WTC11 (cell line): ENCODE measurements at places on chromosomes 1 and 21. TPM values are rescaled to one million over a fixed set of nuclear protein-coding genes. Genes with fewer than 3 reads are reported as not detected.

KRTAP21-1 gene
- not detected in 3 replicates for total RNA-seq

LMX1A gene
- total RNA-seq, result not detected in 3 replicates

SPRR2A gene
- total RNA-seq, result not detected in 3 replicates

GPR3 gene
- total RNA-seq, result 7.8 to 12.4 TPM (median 7.8 TPM) in 3 replicates

ZRANB2 gene
- 77.3 to 85.8 TPM (median 80.1 TPM) in 3 replicates for total RNA-seq

RYR2 gene
- 5.9 to 7.9 TPM (median 6.0 TPM) in 3 replicates for total RNA-seq

REN gene
- total RNA-seq, result not detected in 3 replicates

NCF2 gene
- 0.25 to 0.52 TPM (median 0.41 TPM) in 3 replicates for total RNA-seq

- no peak for DNase-seq
- no peaks in the 10 kb centered on the region; the same call in 1 of the 2 replicates for H3K36me3 ChIP-seq
- H3K27ac ChIP-seq, result no peak overlapping the region
- no peak overlapping the region for H3K4me3 ChIP-seq
Measured at GRCh38 chr1:213484333-213484732, 433.3 kb downstream of the RPS6KC1 start.

DNA sequence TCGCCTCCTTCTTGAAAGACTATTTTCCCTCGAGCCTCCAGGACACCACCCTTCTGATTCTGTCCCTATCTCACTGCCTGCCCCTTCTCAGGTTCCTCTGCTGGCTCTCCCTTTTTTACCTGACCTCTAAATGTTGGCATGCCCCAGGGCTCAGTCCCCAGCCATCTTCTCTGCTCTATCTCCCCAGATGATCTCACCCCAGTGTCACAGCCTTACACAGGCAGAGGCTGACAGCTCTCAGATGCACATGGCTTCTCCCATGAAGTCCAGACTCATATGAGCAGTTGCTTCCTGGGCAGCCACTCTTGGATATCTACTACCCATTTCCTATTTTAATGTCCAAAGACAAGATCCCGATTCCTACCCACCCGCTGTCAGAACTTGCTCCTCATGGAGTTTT, 37.5 kb downstream of the RXRG start:
- H3K4me3 ChIP-seq, result no peak overlapping the region
- no peak for DNase-seq
- no peaks in the 10 kb centered on the region for H3K36me3 ChIP-seq
- H3K27me3 ChIP-seq, result no peaks in the 10 kb centered on the region; the same call in 1 of the 2 replicates
- no peaks in the 10 kb centered on the region for H3K4me1 ChIP-seq

DNA sequence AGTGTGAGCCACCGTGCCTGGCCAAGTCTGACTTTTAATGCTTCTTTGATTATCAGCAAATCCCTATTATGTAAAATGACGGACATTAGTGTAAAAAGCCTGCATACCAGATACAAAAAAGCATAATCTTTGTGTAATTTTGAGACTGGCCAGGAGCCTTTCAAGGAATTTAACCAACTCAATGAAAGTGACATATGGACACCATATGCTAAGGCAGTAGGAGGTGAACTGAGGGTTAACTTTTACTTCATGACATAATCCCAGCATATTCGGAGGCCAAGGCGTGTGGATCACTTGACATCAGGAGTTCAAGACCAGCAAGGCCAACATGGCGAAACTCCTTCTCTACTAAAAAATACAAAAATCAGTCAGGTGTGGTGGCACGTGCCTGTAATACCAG, 94.6 kb downstream of the EIF4G3 start:
- peak overlapping the region; percentile 69; the same call in 1 of the 2 replicates for H3K27ac ChIP-seq
- DNase-seq, result no peak
- no peak overlapping the region for H3K4me3 ChIP-seq
- peaks cover 4% of the 10 kb centered on the region for H3K4me1 ChIP-seq

DNA sequence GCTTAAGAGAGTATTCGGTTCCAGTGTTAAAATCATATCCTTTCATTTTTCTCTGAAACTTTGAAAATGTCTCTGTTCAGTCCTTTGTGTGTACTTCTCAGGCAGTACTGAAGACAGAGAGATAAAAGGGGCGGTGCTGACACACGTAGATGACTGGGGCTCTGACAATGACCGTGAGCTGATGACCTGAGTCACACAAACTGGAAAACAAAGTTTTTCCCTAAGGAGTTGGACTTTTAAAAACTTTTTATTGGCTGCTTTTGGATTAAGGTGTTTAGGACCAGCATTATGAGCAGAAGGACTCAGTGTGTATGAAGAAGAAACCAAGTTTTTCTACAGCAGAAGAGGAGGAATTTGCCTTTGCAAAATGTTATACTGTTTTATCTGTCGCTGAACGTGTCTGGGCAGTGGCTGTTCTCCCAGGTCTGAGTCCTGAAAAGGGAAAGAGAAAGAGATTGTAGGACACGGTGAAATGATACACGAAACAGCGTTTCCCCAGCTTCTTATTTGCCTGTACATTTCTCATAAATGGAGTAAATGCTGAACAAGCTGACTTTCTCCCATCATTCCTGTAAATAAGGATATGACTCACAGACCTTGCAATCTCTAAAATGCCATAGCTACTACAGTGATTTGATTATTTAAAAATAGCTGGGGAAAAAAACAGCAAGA, 51.5 kb downstream of the MAP3K7CL start:
- DNase-seq, result no peak
- no peak overlapping the region for H3K27ac ChIP-seq
- H3K36me3 ChIP-seq, result no peaks in the 10 kb centered on the region
- no peak overlapping the region for H3K4me3 ChIP-seq

- no peak overlapping the region for H3K4me3 ChIP-seq
- peaks cover 8% of the 10 kb centered on the region for H3K27me3 ChIP-seq
- H3K4me1 ChIP-seq, result peaks cover 3% of the 10 kb centered on the region; the same call in 1 of the 2 replicates
- DNase-seq, result no peak
- peaks cover 3% of the 10 kb centered on the region for H3K36me3 ChIP-seq
Measured at GRCh38 chr1:38667626-38668025, 191.9 kb downstream of the RRAGC start.

GRCh38 chr1:97721221-97721620, 199.6 kb downstream of the DPYD start:
- no peak for DNase-seq
- no peak overlapping the region for H3K4me3 ChIP-seq
- H3K4me1 ChIP-seq, result no peaks in the 10 kb centered on the region
- H3K27me3 ChIP-seq, result no peaks in the 10 kb centered on the region

- H3K27ac ChIP-seq, result no peak overlapping the region
- DNase-seq, result no peak
- H3K4me3 ChIP-seq, result no peak overlapping the region
- peaks cover 49% of the 10 kb centered on the region for H3K4me1 ChIP-seq
Measured at GRCh38 chr1:221363039-221363438, 378.9 kb downstream of the DUSP10 start.

- no peaks in the 10 kb centered on the region for H3K36me3 ChIP-seq
- H3K4me3 ChIP-seq, result no peak overlapping the region
- H3K4me1 ChIP-seq, result peaks cover 4% of the 10 kb centered on the region
- H3K27me3 ChIP-seq, result no peaks in the 10 kb centered on the region
- DNase-seq, result no peak
Measured at GRCh38 chr1:117046781-117047180, 13.3 kb upstream of the TTF2 start.

- peak within 1 kb of the TSS; percentile 98 for H3K27ac ChIP-seq
- peak; percentile 94 for DNase-seq
- H3K4me1 ChIP-seq, result peaks cover 16% of the 10 kb centered on the region
Measured at GRCh38 chr1:222712253-222713090, at the start of the genes AIDA and BROX. TSS of gene AIDA (minus strand) at chr1:222712491. CDS start at chr1:222712317, 174 bp downstream. TSS of gene BROX (plus strand) at chr1:222712564. CDS start at chr1:222715700, 3,136 bp downstream.

GRCh38 chr1:92273039-92273438, 25.7 kb downstream of the GLMN start:
- H3K27ac ChIP-seq, result no peak overlapping the region
- H3K4me1 ChIP-seq, result no peaks in the 10 kb centered on the region
- no peaks in the 10 kb centered on the region for H3K27me3 ChIP-seq
- H3K36me3 ChIP-seq, result peaks cover 43% of the 10 kb centered on the region
- H3K4me3 ChIP-seq, result no peak overlapping the region

DNA sequence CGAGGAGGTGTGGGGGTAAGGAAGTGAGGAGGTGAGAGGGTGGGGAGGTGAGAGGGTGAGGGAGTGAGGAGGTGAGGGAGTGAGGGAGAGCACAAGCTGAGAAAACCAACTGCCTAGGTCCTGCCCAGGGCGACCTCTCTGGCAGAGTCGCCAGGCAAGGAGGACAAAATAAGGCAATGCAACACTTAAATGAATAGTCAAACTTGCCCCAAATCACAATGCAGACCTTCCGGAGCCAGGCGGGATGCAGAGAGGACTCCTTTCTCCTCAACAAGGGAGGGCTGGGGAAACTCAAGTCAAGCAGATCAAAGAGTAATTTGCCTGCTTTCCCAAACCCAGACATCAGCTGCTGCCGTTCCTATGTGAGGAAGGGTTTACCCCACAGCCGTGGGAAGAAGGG, 86.0 kb downstream of the CCDC185 start:
- no peak for DNase-seq
- no peaks in the 10 kb centered on the region for H3K36me3 ChIP-seq
- peaks cover 14% of the 10 kb centered on the region for H3K4me1 ChIP-seq
- H3K27ac ChIP-seq, result no peak overlapping the region

GRCh38 chr1:204363335-204364114, 3.8 kb upstream of the PLEKHA6 start:
- H3K4me1 ChIP-seq, result peaks cover 19% of the 10 kb centered on the region
- no peaks in the 10 kb centered on the region for H3K36me3 ChIP-seq
- no peak overlapping the region for H3K27ac ChIP-seq
- H3K4me3 ChIP-seq, result peak overlapping the region; percentile 56
- DNase-seq, result peak; percentile 73

- no peak overlapping the region for H3K27ac ChIP-seq
- H3K4me3 ChIP-seq, result no peak overlapping the region
- no peaks in the 10 kb centered on the region for H3K27me3 ChIP-seq
- peaks cover 30% of the 10 kb centered on the region for H3K36me3 ChIP-seq
Measured at GRCh38 chr1:248793592-248793991, 32.1 kb downstream of the SH3BP5L start.

GRCh38 chr1:34518146-34518699, 236.6 kb upstream of the GJB5 start:
- no peaks in the 10 kb centered on the region for H3K36me3 ChIP-seq
- H3K27me3 ChIP-seq, result peaks cover 10% of the 10 kb centered on the region
- no peaks in the 10 kb centered on the region for H3K4me1 ChIP-seq
- H3K27ac ChIP-seq, result no peak overlapping the region

DNA sequence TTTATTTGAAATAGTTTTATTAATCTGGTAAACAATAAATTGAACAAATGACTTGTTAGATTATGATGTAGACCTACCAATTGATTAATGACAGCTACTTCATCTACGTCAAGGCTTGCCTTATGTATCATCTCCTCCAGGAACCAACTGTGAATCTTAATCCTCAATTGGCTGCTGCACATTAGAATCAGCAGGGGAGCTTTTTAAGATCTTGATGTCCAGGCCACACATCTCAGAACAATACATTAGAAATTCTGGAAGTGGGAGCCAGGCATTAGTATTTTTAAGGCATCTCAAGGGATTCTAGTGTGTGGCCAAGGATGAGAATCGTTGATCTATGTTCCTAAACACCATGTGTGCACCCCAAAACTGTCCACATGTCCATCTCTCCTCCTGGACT, 52.0 kb upstream of the LYPLAL1 start:
- no peaks in the 10 kb centered on the region for H3K36me3 ChIP-seq
- no peak overlapping the region for H3K27ac ChIP-seq
- H3K4me1 ChIP-seq, result peaks cover 11% of the 10 kb centered on the region
- H3K4me3 ChIP-seq, result no peak overlapping the region
- H3K27me3 ChIP-seq, result no peaks in the 10 kb centered on the region

GRCh38 chr1:222049176-222049575, 307.3 kb upstream of the DUSP10 start:
- H3K36me3 ChIP-seq, result no peaks in the 10 kb centered on the region
- no peak overlapping the region for H3K27ac ChIP-seq
- DNase-seq, result no peak
- H3K4me3 ChIP-seq, result no peak overlapping the region

GRCh38 chr1:58084266-58084665, 462.3 kb downstream of the OMA1 start:
- H3K27me3 ChIP-seq, result no peaks in the 10 kb centered on the region; the same call in none of the 2 replicates
- H3K36me3 ChIP-seq, result no peaks in the 10 kb centered on the region
- no peak for DNase-seq

DNA sequence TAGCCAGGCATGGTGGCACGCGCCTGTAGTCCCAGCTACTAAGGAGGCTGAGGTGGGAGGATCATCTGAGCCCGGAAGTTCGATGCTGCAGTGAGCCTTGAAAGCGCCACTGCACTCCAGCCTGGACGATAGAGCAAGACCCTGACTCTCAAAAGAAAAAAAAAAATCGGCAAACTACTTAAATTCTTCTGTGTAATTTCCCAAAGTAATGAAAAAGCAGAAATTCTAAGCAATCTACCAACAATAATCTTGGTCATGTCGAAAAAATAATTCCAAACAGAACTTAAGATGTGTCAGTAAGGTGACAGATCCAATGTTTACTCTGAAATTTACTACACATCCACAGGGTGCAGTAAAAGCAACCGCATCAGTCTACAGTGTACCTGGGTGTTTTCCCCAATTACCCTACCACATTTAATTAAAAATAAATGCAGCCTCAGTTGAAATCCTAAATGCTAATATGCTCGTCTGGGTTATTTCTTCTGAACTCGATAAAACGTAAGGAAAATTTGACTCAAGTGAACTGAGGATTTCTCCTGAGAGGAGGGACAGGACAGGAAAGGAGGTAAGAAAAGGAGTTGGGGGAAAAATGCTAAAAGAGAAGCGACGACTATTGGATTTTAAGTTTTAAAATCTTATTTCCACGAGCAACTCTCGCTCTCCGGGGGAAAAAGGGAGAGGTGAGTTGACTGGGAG, 801 bp downstream of the EPRS1 start:
- 0 out of 2 replicates have a peak, but pooled peaks cover 3% of the 10 kb centered on the region for H3K36me3 ChIP-seq
- H3K27me3 ChIP-seq, result no peaks in the 10 kb centered on the region
- no peak for DNase-seq
- H3K27ac ChIP-seq, result peak overlapping the region; percentile 97
- H3K4me1 ChIP-seq, result peaks cover 12% of the 10 kb centered on the region; the same call in 1 of the 2 replicates

GRCh38 chr1:56835657-56836056, 16.5 kb upstream of the FYB2 start:
- no peak overlapping the region for H3K27ac ChIP-seq
- H3K27me3 ChIP-seq, result no peaks in the 10 kb centered on the region; the same call in 1 of the 2 replicates
- no peak for DNase-seq
- peaks cover 6% of the 10 kb centered on the region; the same call in 1 of the 2 replicates for H3K4me1 ChIP-seq

DNA sequence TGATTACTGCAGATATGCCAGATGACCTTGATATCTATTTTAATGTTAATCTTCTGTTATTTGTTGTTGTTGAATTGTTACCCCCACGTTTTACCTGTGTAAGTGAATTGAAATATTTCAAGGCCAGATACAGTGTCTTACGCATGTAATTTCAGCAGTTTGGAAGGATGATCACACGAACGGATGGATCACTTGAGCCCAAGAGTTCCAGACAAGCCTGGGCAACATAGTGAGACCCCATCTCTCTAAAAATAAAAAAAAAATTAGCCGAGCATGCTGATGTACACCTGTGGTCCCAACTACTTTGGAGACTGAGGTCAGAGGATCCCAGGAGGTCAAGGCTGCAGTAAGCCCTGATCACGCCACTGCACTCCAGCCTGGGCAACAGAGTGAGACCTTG, 32.2 kb downstream of the SDCCAG8 start:
- no peak for DNase-seq
- H3K27me3 ChIP-seq, result no peaks in the 10 kb centered on the region
- H3K4me1 ChIP-seq, result peaks cover 20% of the 10 kb centered on the region
- H3K36me3 ChIP-seq, result peaks cover 5% of the 10 kb centered on the region; the same call in 1 of the 2 replicates
- H3K4me3 ChIP-seq, result no peak overlapping the region
- H3K27ac ChIP-seq, result no peak overlapping the region
